ENCODE measurements at places on chromosomes 6 and 20. TPM values are rescaled to one million over a fixed set of nuclear protein-coding genes. Genes with fewer than 3 reads are reported as not detected.

PPP1R11 gene
- total RNA-seq, result 54.1 TPM

JPH2 gene
- total RNA-seq, result 0.29 TPM

ENPP4 gene
- 5.8 TPM for total RNA-seq

CEP57L1 gene
- total RNA-seq, result 22.3 TPM

ELOVL4 gene
- 2.1 TPM for total RNA-seq

GRCh38 chr6:1554476-1555310 lies 55.0 kb upstream of the FOXC1 start:
- DNase-seq, result peak; percentile 66

DNA sequence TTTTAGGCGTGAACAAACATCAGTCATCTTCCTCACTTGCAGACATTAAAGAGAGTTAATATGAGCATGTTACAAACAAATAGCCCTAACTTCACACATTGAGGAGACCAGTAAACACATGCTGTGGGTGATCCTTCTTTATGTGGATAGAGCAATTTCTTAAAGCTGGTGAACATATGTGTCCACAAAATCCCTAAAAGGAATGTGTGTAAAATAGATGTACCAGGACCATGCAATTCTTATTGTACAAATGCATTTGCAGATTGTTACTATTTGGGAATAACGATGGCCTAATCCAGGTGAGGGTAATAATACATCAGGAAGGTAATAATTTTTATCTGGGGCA lies 228.9 kb downstream of the ALDH8A1 start:
- DNase-seq, result no peak

DNA sequence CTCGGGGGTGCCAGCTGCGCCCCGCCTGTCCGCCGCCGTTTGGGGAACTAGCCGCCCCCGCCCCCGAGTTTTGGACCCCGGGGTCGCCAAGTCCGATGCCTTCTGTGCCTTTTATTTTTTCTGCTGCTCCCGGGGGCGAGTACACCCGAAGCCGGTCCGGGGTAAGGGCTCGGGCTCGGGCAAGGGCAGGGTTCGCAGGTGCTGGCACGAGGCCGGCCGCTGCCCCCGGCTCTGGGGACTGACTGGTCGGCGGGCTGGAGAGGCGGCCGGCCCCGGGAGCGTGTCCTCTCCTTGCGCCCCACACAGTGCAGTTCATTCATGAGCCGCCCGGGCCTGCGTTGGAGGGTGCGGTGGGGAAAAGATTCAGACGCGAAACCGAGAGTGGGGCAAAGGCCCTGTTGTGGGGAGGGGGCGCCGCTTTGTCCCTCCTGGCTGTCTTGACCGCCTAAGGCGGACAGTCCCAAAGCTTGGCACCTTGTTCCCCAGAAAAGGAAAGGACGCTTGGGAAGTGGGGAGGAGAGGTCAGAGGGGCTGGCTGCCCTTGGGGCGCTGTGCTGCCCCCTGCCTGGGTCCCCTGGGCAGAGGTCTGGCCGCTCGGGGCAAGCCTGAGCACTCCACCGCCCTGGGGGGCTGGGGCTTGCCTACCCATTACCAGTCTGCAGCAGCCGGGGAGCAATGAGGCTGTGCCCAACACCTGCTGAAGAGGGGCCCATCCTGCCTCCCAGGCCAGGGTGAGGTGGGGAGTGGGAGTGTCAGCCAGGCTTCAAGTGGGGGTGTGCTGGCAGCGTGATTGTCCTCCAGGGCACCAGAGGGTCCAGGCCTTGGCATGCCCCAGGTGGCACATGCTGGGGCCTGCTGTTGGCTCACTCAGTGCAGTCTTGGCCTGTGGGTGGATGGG lies 915 bp downstream of the TMEM63B start:
- DNase-seq, result peak; percentile 33

DNA sequence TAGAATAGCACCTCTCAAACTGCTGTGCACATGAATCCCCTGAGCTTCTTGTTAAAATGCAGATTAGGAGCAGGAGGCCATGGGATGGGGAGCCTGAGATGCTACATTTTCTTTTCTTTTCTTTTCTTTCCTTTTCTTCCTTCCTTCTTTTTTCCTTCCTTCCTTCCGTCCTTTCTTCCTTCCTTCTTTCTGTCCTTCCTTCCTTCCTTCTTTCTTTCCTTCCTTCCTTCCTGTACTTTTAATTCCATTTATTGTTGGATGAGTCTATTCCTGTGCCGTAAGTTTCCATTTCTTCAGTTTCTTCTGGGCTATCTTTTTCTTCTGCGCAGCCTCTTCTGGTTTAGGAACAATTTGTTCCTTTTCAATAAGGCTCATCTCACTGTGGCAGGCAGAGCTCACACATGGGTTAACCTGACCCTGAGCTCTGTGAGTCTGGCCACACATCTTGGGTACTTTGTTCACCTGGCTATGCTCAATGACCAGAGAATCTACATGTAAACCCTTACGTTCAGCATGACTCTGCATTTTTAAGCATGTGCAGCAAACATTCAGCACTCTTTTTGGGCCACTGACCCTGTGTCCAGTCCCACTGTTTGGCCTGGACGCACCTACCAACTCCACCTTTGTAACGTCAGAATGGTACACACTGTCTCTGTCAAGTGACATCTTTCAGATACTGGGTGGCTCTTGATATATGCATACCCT lies 114.7 kb upstream of the INSM1 start:
- no peak for DNase-seq

GRCh38 chr6:42260972-42261371 lies 43.3 kb upstream of the MRPS10 start:
- peak; percentile 46 for DNase-seq

DNA sequence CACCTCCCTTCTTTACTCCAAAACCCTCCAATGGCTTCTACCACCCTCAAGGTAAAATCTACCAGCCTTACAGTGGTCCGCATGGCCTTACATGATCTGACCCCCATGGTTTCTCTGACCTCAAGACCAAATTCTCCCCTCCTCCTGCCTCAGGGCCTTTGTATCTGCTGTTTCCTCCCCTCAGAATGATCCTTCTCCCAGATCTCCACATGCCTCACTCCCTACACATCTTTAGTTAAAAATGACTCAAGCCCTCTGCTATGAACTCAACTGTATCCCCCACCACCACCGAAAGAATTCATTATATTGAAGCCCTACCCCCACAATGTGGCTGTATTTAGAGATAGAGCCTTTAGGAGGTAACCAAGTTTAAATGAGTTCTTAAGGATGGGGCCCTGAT lies 4.1 kb downstream of the SLC23A2 start:
- DNase-seq, result no peak

- DNase-seq, result no peak
Measured at GRCh38 chr6:90536520-90536919, 50.4 kb downstream of the MAP3K7 start.

DNA sequence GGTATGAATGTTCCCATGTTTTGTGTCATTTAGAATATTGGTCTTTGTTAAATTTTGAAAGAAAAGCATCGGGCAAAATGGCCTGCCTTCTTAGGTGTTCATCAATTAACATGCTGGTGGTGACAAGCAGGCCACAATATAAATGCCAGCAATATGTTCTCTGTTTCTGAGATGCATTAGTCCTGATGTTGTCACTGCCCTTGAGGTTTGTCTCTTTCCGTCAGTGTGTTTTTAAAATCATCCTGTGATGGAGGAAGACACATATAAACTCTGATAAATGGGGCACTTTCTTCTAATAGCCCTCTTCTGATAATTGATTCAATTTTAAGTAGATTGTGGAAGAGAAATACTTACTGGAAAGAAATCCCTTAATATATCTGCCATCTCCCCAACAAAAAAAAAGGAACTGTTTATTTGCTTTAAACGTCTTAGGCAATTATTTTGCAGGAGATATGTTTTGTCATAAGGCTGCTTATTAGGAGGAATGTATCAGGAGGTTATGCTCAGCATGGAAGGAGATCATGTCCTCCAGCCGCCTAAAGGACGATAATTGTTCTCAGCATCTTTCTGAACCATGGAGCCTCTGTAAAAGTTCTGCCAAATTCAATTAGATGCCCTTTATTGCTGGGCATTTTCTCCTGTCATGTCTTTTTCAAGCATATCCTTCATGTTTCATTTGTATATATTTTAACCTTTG lies 134.1 kb downstream of the COL9A1 start:
- DNase-seq, result no peak

DNA sequence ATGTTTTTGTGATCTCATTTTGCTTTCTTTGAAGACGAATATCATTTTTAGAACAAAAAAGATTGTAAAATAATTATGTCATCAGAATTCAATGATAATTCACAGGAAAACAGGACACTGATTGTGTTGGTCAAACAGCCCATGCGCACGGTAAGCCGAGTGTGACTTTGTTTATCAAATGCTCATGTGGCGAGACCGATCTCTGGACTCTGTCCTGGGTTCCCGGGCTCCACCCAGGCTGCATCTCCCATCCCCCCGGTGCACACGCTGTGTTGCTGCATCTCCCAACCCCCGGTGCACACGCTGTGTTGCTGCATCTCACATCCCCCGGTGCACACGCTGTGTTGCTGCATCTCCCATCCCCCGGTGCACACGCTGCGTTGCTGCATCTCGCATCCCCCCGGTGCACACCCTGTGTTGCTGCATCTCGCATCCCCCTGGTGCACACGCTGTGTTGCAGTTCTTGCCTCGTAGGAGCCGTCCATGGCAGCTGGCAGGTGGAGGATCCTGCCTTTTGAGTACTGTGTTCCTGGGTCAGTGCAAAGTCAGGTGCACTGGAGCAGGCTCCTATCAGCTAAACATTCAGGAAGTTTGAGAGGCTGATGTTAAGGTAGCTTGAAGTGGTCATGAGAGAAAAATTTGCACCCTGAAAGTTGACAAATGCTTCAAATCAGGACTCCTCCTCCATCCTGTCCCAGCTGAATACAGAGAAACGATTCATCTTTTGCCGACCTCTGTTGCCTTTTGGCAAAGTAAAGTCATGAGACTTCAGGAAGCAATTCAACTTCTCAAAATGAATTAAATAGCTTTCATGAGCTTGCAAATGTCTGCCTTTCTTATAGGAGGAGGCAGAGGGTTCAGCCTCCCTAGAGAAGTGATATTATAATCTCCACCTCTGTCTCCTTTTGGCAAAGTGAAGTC lies 77.1 kb upstream of the FRMD1 start:
- no peak for DNase-seq

DNA sequence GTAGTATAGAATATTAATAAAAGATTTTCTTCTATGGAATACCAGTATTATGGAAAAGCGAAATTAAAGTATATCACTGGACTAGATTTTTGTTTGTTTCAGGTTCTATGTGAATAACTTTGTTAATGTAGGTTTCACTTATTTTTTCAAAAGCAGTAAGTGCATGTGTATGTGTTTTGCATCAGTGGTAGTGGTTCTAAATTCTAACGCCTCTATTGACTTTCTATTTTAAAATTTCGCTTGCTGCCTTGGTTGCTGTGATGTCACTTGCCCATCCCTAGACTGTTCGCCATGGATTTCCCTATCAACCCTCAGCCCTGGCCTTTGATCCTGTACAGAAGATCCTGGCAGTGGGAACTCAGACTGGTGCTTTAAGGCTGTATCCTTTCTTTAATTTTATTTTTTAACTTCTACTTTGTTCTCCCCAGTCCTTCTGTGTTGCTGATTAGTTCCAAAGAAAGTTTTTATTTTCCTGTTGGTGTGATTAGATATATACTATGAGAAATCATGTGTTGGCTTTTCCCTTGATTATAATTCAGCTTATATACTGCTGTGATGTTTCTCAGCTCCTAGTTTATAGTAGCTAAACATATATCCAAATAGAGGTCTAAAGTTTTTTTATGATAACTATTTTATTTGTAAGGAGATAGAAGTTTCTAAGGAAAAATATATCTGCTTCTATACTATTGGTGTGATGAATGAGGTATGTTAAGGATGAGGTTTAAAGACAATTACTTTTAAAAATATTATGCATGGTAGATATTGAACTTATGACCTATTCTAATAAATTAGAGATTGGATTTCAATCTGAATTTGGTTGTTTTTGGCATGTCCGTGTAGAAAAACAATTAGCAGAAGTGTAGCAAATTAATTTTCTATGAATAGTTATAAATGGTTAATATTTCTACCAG lies 1.7 kb downstream of the STXBP5 start:
- DNase-seq, result no peak

- no peak for DNase-seq
Measured at GRCh38 chr6:9083108-9083507, 647.8 kb upstream of the SLC35B3 start.

- DNase-seq, result peak; percentile 100
Measured at GRCh38 chr6:32195652-32195901, 3.1 kb upstream of the GPSM3 start.

Measured in activated T-cell treated with anti-CD3 and anti-CD28 coated beads, Interleukin-2, amount 50 U/mL, for 72 hours (primary cell).